ENCODE measurements at places on chromosomes 3 and 15.

- no peak for DNase-seq
These were observed 6.3 kb downstream of the BHLHE40 start for GRCh38 chr3:4985330-4986174.

GRCh38 chr3:120636795-120637401 lies 40.8 kb downstream of the NDUFB4 start:
- DNase-seq: no peak

DNA sequence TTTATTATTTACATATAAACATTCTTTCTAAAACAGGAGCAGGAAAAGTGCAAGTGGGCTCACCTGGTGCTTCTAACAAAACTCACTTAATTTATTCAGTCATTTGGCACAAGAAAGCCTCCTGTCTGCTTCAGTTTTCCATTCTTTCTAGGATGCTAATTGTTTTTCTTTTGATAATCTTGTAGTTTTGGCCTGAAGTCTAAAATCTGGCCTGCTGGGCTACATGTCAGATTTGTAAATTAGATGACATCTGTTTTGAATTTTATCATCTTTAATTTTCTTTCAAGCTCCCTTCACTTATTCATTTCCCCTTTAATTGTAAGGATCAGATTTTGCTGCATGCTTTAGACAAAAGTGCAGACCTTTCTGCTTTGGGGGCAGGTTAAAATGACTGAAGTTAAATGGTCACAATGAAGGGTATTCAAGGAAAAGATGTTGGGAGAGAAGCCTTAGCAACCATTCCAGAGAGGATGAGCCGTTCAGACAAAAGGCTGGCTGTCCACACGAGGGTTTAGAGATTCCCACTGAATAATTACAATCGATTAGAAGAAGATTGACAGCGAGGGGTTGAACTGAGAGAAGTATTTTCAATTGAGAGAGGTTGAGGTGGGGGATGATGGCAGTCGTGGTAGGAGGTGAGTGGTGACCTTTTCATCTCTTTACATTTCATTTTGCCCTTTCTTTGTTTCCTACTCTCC lies 59.9 kb upstream of the PTX3 start:
- no peak for DNase-seq

DNA sequence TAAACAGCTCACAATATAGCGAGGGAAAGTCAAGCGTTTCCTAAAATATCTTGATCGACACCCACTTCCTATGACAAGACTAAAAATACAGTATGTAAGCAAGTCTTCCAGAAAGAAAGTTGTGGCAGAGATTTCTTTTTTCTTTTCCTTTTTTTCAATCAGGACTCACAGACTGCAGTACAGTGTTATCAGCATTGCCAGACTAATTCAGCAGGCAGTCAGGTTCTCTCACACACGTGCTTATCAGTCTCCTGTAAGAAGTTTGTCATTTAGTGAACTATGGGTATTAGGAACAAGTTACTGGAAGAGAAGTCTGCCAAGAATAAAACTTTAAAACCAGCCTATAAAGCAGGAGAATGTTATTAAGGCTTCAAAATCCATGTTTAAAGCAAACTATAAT lies 32.8 kb upstream of the ZNF385D start:
- peak; percentile 57 for DNase-seq

- DNase-seq: no peak
These were observed 21.5 kb downstream of the AGTR1 start for GRCh38 chr3:148718982-148719862.

- DNase-seq: no peak
These were observed 42.2 kb downstream of the C3orf85 start for GRCh38 chr3:109178708-109179107.

DNA sequence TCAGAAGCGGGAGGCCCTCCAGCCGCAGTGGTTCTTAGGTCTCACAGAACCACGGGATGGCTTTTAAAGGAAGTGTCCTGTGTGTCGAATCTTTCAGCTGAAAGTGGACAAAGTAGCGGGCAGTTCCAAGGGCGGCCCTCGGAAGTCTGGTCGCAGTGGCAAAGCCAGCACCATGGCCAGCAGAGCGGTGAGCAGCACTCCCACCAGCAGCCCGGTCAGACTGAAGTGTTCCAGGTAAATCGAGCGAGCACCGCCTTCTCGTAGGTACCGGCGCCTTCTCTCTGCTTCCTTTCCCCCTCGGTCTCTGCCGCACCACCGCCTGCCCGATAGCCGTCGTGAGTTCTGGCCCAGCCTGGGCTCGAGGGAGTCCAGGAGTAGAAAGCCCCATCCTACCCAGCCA lies 103.6 kb upstream of the ABHD17C start:
- DNase-seq: no peak

DNA sequence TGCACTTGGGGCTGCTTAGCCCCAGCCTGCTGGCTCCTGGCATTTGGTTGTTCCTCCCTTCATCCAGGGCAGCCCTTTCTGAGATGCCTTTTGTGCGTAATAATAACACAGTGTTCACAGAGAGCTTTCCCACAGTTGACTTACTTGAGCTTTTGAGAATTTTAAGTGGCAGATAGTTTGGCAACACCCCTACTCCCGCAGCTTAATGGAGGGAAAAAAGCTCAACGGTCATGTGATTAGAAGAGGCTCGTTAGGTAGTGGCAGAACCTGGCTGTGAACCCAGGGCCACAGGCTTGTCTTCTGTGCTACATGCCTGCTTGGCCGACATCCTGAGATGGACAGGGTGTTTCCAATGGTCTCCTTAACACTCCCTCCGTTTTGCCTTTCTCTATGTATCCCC lies 4.7 kb downstream of the KBTBD13 start:
- DNase-seq: no peak

- DNase-seq: no peak
These were observed 911 bp downstream of the CCRL2 start for GRCh38 chr3:46407970-46408369.

- DNase-seq: no peak
These were observed 576.5 kb downstream of the ZNF385D start for GRCh38 chr3:21174461-21174860.

- DNase-seq: peak; percentile 8
These were observed 29.4 kb upstream of the AP3B2 start for GRCh38 chr15:82739086-82739485.

GRCh38 chr3:113714702-113715101 lies 18.3 kb upstream of the USF3 start:
- DNase-seq: no peak

DNA sequence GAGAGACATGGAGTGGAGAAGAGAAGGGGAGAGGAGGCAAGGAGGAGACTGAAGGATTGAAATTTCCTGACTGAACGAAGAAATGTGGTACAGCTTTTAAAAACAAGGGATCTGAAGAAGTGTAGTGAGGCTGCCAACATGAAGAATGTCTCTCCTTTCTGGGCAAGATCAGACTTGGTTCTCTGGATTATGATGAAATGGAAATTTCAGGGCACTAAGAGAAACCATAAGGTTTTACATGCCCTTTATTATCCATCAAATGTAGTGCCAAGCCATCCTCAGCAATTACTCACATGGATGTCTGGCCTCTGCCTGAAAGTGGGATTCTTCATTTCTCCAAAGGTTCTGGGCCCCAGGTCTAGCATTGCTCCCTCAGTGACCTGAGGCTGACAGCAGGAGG lies 77.6 kb upstream of the CCDC80 start:
- DNase-seq: no peak

DNA sequence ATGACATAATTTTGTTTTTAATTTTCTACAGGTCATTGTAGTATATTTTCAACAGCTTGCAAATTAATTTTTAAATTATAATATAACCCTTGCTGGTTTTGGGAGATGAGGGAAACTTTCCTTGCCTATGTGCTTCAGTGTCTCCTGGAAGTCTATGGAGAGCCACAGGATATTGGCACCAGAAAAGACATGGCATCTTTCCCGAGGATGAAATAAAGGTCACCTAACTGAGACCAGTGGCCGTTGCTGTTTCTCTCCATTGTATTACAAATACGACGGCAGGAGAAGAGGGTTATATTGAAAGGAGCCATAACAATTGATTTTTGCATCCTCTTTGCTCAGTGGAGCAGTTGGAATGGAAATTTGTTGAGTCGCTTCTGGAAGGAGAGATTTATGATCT lies 19.9 kb upstream of the AQP9 start:
- DNase-seq: no peak

- peak; percentile 94 for DNase-seq
These were observed 2.8 kb upstream of the HERC1 start for GRCh38 chr15:63836579-63836978.

DNA sequence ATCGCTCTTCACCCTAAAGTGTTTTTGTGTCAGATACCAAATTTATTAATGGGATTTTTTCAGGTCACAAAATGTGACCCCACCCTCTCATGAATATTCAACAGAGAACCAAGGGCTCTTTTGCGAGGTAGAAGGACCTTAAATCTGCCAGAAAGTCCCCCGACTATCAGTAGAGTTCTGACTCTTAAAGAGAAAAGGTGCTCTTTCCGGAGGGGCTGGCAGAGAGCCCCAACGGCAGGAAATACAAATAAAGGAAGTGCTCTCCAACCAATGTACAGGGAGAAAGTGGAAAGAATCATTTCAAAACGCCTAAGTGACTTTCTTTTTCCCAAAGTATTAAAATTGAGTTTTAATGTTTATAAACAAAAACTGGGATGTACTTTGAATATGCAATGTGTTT lies 517.2 kb downstream of the FOXP1 start:
- DNase-seq: peak; percentile 67

GRCh38 chr3:71062952-71063772 lies 520.4 kb downstream of the FOXP1 start:
- DNase-seq: peak; percentile 68

DNA sequence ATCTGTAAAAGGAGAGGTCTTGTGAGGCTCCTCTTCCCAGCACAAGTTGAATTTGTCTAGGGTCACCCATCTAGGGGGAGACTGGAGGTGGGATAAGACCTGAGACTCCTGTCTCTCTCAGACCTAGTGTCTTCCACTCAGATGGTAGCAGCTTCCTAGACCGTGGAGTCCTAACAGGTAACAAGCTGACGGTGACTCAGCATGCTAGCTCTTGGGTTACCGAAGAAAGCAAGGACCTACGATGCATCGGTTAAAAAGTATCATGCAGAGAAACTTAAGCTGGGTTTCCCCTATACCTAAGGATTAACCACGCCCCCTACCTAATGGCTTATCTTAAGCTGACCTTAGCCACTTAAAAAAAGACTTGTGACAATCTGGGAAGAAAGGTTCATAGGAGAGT lies 7.6 kb downstream of the LRRN1 start:
- DNase-seq: no peak

- DNase-seq: no peak
These were observed 3.2 kb downstream of the SSR3 start for GRCh38 chr3:156551746-156552145.

GRCh38 chr3:123751433-123751832 lies 132.7 kb downstream of the MYLK start:
- DNase-seq: no peak

DNA sequence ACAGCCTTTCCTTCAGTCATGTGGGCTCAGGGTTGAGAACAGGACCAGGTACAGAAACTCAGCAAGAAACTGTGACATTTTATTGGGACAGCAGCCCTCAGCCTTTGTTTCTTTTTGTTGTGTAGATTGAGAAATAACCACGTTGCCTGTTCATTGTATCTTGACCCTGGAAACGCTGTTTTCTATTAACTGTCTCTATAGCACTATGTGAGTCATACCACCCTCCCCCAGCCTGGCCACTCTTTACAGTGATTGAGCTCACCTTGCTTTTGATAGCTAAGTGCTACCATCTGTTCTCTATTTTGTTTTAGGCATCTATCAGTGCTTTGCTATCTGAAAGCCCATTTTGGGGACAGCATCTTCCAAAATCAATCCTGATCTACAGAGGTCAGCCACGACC lies 127.9 kb downstream of the CD47 start:
- no peak for DNase-seq

- DNase-seq: no peak
These were observed 227.7 kb downstream of the FOXP1 start for GRCh38 chr3:71355862-71356261.

DNA sequence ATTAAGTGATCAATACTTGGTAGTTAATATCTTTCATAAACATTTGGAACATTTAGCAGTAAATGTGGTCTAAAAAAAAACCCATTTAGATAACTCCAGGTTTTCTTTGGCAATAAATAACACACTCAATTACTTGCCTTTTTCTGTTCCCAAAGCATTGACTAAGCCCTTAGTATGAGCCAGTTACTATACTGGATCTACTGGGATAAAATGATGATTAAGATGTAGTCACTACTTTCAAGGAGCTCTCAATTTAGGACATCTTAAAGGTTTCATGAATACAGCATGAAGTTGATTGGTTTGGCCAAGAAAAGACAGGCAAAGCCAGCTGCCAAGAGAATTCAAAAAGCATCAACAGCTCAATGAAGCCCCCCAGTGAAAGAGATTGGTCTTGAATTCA lies 250.9 kb downstream of the EPHA3 start:
- no peak for DNase-seq

- no peak for DNase-seq
These were observed 3.5 kb upstream of the SEMA5B start for GRCh38 chr3:123031051-123031450.

All from common myeloid progenitor, CD34-positive (primary cell).